T1000 (cell line): ENCODE measurements at places on chromosomes 3 and 15.

GRCh38 chr3:177574222-177574856, 377.1 kb upstream of the TBL1XR1 start:
- no peak for DNase-seq

DNA sequence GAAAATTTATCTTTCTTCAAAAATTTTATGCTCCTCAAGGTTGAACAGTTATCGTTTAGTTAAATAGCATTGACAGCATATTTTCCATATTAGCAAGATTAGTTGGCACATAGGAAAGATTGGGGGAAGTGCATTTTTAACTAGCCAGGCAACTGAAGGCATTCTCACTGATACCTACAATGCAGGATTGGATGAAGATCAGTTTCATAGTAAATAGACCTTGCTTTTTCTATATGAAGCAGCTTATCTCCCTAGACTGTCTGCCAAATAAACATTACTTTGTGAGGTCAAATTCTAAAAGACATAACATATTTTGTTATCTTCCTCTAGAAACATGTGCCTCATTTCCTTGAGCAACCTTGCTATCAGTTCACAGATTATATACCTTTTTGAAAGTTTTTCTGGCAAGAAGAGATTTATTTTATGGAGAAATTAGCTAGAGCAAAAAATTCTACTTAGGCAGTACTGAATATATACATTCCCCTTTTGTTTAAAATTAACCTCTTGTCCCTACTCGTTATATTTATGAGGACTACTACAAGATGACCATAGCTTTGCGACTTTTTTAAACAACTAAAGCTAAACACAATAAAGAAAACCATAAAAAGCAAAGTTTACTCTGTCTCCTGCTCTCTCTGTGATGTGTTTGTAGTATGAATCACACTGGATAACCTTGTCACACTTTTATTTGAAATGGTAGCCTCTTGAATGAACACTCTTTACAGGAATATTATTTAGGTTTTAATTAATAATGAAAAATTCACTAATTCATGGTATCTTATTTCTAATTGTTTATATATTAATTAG, 654.9 kb upstream of the TBL1XR1 start:
- DNase-seq = no peak

DNA sequence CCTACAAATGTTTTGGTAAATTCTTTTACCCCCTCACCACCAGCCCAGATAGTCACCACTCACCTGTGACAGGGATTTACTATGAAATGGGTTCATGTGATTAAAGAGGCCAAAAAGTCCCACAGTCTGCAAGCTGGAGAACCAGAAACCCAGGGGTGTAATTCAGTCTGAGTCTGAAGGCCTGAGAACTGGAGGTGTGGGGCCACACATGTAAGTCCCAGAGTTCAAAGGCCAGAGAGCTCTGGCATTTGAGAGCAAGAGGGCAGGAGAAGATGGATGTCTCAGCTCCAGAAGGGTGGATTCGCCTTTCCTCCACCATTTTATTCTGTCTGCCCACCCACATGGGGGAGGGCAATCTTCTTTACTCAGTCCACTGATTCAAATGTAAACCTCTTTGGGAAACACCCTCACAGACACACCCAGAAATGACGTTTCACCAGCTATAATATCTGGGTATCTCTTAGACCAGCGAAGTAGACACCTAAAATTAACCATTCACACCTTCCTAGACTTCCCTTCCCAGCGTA, 11.9 kb downstream of the RTP3 start:
- DNase-seq = no peak

GRCh38 chr3:143222505-143222904, 102.9 kb downstream of the CHST2 start:
- DNase-seq = no peak

DNA sequence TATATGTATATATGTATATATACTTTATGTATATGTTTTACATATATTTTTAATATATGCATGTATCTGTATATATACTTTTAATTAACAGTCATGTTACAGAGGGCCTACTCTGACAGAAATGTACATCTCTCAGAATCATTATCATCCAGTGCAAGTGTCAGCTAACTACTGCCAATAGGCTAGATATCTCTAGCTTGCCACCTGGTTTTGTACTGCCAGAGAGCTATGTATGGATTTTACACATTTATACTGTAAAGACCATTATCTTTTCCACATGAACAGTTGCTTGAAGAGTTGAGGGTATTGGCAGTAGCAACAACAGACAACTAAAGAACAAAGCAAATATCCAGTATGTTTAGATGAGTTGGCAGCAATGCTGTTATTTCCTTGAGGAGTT, 99.7 kb upstream of the VGLL3 start:
- DNase-seq = no peak

- no peak for DNase-seq
Observed at GRCh38 chr3:125594581-125595011, 701 bp downstream of the OSBPL11 start.

- no peak for DNase-seq
Observed at GRCh38 chr3:136957751-136958288, at the start of gene IL20RB. TSS of gene IL20RB (plus strand) at chr3:136957983. CDS start at chr3:136958114, 131 bp downstream.

GRCh38 chr3:133941415-133941821, 45.7 kb upstream of the RAB6B start:
- no peak for DNase-seq

GRCh38 chr15:29978411-29979382, 104.1 kb upstream of the GOLGA8J start:
- DNase-seq = no peak

- DNase-seq = no peak
Observed at GRCh38 chr3:41417574-41417973, 218.3 kb downstream of the CTNNB1 start.

GRCh38 chr3:64247991-64248646, 22.9 kb upstream of the PRICKLE2 start:
- DNase-seq = no peak

- no peak for DNase-seq
Observed at GRCh38 chr3:108500728-108501127, 9.7 kb downstream of the MYH15 start.

DNA sequence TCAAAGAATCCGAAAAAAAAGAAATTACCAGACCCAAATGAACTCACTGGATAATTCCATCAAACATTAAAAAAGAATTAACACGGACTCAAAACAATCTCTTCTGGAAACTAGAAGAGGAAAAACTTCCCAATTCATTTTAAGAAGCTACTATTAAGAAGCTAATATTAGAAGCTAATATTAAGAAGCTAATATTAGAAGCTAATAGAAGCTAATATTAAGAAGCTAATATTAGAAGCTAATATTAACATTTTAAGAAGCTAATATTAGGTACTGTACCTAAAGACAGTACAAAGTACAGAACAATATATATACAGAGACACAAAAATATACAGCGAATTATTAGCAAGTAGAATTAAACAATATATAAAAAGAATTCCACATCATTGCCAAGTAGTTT, 35.9 kb downstream of the HERC2 start:
- no peak for DNase-seq

GRCh38 chr15:57445872-57446271, 69.6 kb downstream of the CGNL1 start:
- DNase-seq = no peak

DNA sequence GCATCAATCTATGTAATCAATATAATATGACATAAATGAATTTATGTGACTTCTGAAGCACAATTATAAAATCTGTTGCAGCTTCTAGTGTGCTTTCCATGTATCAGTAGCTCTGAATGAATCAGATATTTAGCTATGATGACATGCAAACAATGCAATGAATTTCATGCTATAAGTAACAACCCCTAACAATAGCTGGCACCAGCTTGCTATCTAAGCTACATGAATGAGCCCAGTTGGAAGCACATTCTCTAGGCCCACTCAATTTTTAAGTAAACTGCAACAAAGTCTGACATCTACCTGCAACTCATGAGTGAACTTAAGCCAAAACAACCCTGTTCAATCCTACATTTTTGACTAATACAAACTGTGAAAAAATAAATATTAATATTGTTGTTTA, 507.3 kb upstream of the ROBO1 start:
- no peak for DNase-seq

DNA sequence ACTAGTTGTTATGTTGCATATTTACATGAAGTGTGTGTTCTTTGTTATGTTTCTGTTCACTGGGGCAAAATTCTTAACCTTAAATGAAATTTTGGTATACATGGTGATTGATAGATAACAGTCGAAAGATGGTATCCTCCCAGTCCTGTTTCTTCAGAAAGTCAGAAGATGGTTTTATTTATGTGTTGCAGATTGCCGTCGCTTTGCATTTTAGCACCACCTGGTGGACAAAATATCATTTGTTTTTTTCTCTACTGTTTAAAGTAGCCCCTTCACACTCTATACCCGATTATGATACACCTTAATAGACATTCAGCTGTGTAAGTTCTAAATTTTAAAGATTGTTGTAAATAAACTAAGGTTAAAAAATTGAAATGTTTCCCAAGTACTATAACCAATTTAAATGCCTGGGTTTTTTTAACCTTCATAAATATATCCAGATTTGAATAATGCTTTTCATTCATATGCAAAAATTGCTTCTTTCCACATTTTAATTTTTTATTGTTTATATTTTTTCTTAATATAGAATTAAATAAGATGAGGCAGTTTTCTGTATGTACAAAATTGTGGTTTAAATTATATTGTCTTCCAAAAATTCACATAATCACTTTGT, 152.2 kb downstream of the ALCAM start:
- DNase-seq = no peak

- DNase-seq = no peak
Observed at GRCh38 chr3:58899953-58900298, 149.9 kb downstream of the CFAP20DC start.

DNA sequence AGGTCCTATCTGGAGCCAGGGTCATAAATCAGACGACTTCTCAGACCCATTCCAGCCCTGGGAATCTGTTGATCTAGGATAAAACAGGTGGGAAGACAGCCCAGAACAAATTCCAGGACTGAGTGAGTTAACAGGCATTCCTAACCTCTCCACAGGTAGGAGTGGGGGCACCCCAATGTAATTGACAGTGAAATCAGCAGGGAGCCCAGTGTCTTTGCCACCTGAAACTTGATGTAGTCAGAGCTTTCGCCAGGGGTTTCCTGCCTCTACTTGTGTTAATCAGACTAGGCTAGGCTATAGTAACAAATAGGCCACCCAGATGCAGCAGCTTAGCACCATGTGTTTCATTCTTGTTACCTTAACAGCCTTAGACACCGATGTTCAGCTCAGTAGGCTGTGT, 2.7 kb upstream of the HEG1 start:
- DNase-seq = no peak

GRCh38 chr15:22866079-22866478, 27.6 kb downstream of the NIPA2 start:
- DNase-seq = no peak
